ENCODE measurements at places on chromosomes 12 and 14.

DNA sequence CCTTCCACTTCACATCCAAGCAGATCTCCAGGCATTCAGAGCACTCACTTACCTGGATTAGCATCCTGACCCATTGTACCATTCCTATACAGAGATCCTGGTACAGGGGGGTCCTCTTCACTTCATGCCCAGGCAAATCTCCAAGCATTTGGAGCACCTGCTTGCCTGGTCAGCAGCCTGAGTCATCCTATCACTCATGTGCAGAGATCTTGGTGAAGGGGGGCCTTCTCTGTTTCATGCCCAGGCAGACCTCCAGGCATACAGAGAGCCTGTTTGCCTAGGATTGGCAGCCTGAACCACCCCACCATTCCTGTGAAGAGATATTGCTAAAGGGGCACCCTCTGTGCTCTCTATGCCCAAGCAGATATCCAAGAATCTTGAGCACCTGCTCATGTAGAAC is 111.1 kb upstream of the CCDC175 start:
- no peak for DNase-seq

DNA sequence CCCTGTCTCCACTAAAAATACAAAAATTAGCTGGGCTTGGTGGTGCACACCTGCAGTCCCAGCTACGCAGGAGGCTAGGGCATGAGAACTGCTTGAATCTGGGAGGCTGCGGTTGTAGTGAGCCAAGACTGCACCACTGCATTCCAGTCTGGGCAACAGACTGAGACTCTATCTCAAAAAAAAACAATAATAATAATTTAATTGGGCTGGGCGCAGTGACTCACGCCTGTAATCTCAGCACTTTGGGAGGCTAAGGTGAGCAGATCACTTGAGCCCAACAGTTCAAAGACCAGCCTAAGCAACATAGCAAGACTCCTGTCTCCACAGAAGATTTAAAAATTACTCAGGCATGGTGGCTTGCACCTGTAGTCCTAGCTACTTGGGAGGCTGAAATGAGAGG is 26.7 kb downstream of the CBX5 start:
- no peak for DNase-seq

DNA sequence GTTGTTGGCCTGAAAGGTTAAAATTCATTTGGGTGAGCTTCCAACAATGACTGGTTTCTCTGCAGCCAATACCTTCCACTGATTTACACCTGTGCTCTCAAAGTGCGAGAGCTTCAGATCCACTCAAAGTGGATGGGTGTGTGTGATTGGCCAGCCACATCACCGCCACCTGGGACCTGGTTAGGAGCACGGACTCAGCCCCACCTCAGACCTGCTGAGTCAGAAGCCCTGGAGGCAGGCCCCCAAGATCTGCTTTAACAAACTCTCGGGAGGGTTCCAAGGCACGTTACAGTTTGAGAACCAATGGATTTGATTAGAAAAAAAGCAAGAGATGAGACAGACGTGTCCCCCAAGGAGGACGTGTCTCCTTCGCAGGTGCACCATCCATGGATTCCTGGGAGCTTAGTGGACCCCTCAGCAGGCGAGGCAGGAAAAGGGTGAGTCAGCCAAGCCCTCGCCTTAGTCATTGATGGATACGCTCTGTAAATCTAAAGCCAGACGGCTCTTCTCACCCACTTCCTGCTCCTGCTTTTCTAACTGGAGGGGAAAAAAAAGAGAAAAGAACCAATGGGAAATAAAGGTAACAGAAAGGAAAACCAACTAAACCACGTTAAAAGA is 24.5 kb downstream of the FZD10 start:
- DNase-seq = no peak

DNA sequence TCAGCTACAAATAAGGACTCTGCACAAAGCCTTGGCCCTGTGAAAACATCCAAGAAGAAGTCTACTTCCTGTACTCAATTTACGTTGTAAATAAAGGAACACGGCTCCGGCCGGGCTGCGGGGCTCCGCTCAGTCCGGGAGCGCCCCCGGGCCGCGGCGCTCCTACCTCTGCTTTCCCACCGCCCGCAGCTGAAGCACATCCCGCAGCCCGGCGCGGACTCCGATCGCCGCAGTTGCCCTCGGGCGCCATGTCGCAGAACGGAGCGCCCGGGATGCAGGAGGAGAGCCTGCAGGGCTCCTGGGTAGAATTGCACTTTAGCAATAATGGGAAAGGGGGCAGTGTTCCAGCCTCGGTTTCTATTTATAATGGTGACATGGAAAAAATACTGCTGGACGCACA is 502.3 kb upstream of the FOXG1 start:
- DNase-seq = no peak

DNA sequence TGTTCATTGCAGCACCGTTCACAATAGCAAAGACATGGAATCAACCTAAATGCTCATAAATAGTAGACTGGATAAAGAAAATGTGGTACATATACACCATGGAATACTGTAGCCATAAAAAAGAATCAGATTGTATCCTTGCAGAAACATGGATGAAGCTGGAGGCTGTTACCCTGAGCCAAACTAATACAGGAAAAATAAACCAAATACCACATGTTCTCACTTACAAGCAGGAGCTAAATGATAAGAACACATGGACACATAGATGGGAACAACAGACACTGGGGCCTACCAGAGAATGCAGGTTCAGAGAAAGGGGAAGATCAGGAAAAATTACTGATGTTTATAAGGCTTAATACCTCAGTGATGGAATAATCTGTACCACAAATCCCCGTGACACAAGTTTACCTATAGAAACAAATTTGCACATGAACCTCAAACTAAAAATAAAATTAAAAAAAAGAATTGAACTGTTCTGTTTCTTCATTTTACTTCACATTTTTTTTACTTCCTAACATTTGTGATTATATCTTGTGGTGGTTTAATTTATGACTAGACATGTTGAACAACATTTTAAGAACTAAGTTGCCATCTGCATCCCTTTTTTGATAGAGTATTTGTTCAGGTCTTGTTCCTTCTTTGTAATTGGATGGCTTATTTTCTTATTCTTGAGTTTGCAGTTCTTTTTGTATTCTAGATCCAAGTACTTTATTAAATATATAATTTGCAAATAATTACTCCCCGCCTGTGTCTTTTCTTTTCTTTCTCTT is 835.2 kb downstream of the FSCB start:
- no peak for DNase-seq

- DNase-seq = no peak
Measured at GRCh38 chr12:116551151-116551550, 8.0 kb upstream of the MAP1LC3B2 start.

DNA sequence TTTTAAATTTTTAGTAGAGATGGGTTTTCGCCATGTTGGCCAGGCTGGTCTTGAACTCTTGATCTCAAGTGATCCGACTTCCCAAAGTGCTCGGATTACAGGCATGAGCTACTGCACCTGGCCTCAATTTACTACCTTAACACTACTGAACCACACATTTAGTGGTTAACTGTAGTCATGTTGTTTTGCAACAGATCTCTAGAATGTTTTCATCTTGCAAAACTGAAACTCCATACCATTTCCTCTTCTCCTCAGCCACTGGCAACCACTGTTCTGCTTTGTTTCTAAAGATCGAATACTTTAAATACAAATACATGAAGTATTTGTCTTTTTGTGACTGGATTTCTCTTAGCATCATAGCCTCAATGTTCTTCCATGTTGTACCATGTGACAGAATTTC is 15.4 kb upstream of the SMCO2 start:
- DNase-seq = no peak

GRCh38 chr12:92292016-92292415 is 146.4 kb upstream of the BTG1 start:
- no peak for DNase-seq

DNA sequence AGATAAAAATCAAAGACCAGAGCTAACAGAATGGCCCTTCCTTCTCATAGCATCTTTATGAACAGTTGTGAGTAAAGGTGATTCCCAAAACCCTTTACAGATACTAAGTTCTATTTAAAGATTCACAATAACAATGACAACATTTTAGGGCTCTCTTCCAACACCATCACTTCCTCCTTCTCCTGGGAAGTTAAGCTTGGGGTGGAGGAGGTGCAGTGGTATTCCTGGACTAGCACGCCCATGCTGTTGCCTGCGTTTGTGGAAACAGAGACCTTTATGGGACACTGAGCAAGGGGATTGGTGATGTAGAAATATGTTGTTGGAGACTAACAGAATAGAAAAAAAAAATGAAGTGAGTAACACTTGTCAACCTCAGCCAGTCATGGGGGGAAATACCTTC is 22.5 kb downstream of the SYNE2 start:
- DNase-seq = peak; percentile 76

DNA sequence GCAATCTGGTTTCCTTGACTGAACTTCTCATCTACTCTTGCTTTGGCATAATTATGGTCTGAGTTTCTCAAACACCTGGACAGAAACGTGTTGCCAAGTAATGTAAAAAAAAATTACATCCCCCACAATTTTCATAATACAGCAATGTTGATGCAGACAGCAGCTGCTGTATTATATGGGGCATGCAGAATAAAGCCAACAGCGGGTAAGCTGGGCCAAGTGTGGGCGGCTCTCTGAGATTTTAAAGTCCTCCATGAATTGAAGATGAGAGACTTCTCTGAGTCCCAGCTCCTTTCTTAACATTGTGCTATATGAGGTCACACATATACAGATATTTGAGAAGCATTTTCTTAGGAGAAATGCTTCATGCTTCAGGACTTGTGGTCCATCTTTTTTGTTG is 881.2 kb downstream of the GALC start:
- DNase-seq = no peak

GRCh38 chr12:94710933-94711332 is 60.6 kb upstream of the TMCC3 start:
- DNase-seq = peak; percentile 31

DNA sequence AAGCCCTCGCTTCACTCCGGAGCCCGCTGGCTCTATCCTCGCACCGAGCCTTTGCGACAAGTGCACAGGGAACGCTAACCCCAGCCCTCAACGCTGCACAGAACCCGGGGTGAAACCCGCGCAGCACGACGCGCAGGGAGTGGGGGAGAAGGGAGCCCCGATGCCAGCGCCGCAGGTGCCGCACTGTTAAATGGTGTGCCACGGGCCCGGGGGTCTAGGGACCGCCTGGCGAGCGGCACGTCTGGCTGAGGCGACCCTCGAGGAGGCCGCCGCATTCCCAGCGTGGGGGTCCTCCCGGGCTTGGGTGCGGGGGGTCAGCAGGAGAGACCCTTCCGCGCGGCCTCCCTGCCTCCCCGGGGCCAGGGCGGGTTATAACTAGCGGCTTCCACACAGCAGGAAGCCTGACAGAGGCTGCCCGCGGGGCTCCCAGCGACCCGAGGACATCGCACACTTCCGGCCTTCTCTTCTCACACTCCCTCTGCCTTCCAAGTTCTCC is 23.8 kb upstream of the LRTM2 start:
- DNase-seq = no peak

GRCh38 chr14:57287745-57288144 is 19.0 kb downstream of the AP5M1 start:
- DNase-seq = no peak

DNA sequence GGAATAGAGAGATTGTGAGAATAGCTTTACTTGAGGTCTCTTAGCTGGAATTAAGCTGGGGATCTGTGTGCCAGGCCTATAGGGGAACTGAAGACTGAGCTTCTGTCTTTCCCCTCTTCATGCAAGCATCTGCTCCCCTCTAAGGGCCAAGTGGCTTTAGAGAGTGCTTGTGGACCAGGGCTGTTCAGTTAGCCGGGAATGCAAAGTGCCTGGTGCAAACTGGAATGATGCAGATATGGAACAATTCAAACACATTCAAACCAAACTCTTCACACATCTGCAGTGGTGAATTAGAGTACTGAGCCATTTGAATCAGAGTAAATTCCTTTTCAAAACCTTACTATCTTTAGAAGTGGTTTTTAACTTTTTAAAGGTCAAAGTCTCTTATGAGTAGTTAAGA is 99.0 kb downstream of the LIN7A start:
- no peak for DNase-seq

DNA sequence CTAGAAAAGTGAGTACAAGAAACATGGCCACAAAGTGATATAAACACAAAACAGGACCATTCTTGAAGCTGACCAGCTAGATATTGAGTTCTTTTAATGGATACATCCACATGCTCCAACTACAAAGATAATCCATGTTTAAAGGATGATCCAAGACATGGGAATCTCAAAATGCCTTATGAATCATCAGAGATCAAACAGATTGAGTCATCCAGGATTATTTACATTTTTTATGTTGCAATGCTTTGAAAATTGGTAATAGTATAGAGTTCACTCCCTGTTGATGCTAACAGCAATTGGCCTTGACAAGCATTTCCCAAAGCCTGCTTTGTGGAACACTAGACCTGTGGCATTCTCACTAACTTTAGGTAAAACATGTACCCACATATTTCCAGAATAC is 293.0 kb upstream of the TBX3 start:
- DNase-seq = peak; percentile 91

DNA sequence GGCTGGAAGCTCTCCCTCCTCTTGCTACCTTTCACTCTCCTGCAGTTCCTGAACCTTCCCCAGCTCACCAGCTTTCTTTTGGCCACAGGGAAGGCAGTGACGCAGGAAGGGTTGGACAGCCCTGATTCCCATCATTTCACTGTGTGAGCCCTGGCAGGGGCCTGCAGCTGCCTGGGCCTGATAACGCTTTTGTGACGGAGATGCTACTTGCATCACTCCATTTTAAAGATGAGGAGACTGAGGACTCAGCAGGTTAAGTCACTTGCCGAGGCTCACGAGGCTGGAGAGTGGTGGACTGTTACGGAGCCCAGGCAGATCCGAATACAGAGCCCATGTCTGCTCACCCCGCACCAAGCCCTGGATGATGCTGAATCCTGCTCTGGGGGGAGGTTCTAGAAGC is 145.3 kb downstream of the RBM19 start:
- no peak for DNase-seq

- DNase-seq = no peak
Measured at GRCh38 chr12:114895827-114896226, 211.9 kb upstream of the TBX3 start.

- DNase-seq = no peak
Measured at GRCh38 chr14:35470755-35471154, 63.2 kb upstream of the INSM2 start.

DNA sequence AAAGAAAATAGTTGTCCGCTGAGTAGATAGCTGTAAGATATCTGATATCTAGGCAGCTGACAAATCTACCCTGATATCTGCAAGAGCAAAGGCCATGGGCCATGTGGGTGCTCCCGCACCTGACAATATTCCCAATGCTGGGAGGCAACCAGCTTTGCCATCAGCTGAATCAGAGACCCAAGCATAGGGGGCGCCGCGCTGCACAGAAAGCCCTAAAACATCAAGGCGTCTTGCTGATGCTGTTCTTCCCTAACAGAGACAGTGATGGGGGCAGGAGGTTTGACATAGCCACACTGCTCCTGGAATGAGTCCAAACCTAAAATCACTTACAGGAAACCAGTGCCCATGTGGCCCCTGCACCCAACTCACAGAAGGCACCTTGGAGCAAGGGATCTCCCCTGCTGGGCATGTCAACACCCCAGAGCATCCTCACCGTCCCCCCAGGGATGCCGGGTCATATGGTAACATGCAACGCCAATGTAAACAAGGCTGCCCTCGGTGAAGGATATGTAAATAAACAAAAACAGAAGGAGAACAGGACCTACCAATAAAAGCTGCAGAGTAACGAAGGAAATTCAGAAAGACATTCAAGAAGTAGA is 199.5 kb downstream of the TMEM132D start:
- no peak for DNase-seq

Data from HCEC 1CT (cell line).